Activated CD8-positive, alpha-beta T cell treated with anti-CD3 and anti-CD28 coated beads for 36 hours (primary cell): ENCODE measurements at places on chromosomes 13 and 19. TPM values are rescaled to one million over a fixed set of nuclear protein-coding genes. Genes with fewer than 3 reads are reported as not detected.

GRCh38 chr13:114095486-114095885 lies 36.9 kb downstream of the RASA3 start:
- peak overlapping the region; percentile 86 for H3K27ac ChIP-seq
- H3K36me3 ChIP-seq: peaks cover 38% of the 10 kb centered on the region
- no peak for DNase-seq
- peaks cover 70% of the 10 kb centered on the region for H3K4me1 ChIP-seq

DNA sequence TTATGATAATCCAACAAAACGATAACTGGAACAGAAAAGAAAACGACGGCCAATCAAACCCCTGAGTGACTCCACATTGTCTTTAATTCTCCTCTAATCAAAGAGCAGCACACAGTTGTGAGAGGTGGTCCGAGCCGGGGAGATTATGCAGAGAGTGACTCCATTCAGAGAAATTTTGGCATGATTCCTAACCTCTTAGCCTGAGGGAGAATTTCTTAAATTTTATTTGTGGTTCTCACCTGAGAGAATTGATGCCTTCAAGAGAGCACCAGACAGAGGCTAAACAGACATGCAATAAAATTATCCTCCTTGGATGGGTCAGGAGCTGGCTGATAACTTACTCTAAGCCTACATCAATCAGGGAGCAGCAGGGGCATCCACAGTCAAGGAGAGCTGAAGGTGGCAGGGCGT lies 310.0 kb upstream of the KLF12 start:
- H3K27me3 ChIP-seq: no peaks in the 10 kb centered on the region
- no peak overlapping the region for H3K27ac ChIP-seq
- H3K4me3 ChIP-seq: no peak overlapping the region
- H3K4me1 ChIP-seq: no peaks in the 10 kb centered on the region
- DNase-seq: no peak
- no peaks in the 10 kb centered on the region for H3K36me3 ChIP-seq

Gene ZFR2
- total RNA-seq: not detected

Gene CCL25
- not detected for total RNA-seq

DNA sequence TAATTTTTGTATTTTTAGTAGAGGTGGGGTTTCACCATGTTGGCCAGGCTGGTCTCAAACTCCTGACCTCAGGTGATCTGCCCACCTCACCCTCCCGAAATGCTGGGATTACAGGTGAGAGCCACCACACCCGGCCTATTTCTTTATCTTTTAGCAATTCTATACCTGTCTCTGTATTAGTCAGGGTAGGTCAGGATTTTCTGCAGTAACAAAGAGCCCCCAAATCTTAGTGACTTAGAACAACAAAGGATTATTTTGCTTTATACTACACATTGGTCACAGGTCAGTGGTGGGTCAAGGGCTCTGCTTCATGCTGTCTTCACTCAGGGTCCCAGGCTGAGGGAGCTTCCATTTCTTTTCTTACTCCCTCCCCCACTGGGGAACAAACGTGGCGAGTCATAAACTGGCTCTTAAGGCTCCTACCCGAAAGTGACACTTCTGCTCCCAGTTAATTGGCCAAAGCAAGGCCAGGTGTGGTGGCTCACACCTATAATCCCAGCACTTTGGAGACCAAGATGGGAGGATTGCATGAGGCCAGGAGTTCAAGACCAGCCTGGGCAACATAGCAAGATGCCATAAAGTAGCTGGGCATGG lies 6.8 kb downstream of the ITPKC start:
- no peak overlapping the region for H3K4me3 ChIP-seq
- peaks cover 38% of the 10 kb centered on the region for H3K36me3 ChIP-seq
- peaks cover 36% of the 10 kb centered on the region for H3K4me1 ChIP-seq
- H3K27me3 ChIP-seq: no peaks in the 10 kb centered on the region

- H3K4me3 ChIP-seq: no peak overlapping the region
- DNase-seq: no peak
- H3K27ac ChIP-seq: no peak overlapping the region
Observed at GRCh38 chr19:45772912-45773311, 3.9 kb upstream of the SIX5 start.

Gene AXL
- total RNA-seq: 0.36 TPM

Gene CGB2
- total RNA-seq: not detected

DNA sequence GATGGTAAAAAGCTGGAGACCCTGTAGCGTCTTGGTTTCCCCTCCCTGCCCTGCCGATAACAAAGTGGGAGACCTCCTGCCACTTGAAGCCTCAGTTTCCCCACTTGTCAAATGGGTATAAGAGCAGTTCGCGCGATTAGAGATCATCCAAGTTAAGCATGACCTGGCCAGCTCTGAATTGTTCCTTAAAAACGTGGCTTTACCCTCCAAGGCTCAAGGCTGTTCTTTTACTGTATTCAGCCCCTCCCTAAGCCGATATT lies 421 bp downstream of the TNPO2 start:
- H3K4me1 ChIP-seq: peaks cover 29% of the 10 kb centered on the region
- H3K27me3 ChIP-seq: no peaks in the 10 kb centered on the region
- H3K36me3 ChIP-seq: peaks cover 48% of the 10 kb centered on the region
- peak overlapping the region; percentile 91 for H3K27ac ChIP-seq
- no peak for DNase-seq

Gene CYP4F2
- not detected for total RNA-seq

DNA sequence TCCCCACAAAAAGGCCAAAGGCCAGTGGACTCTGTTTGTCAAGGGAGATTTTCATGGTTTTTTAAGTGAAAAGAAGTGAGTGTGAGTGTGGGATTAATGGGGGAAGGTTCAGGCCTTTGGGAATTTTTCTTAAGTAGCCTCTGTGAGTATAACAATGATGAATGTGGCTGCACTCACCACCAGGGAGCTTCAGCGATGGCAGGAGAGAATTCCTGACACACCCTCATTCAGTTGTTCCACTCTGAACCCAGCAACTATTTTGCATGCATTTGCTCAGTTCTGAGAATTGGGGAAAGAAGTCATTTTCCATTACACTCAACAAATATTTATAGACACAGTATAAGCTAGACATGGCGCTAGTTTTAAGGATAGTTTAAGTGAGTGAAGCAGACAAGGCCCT lies 117.9 kb downstream of the CCNA1 start:
- no peaks in the 10 kb centered on the region for H3K4me1 ChIP-seq
- no peak overlapping the region for H3K27ac ChIP-seq
- H3K36me3 ChIP-seq: no peaks in the 10 kb centered on the region
- no peak for DNase-seq

Gene B3GNT3
- 0.20 TPM for total RNA-seq

Gene ZNF430
- 20.4 TPM for total RNA-seq

GRCh38 chr19:32877323-32877912 lies 7.9 kb upstream of the SLC7A9 start:
- H3K4me3 ChIP-seq: no peak overlapping the region
- H3K27me3 ChIP-seq: no peaks in the 10 kb centered on the region
- H3K4me1 ChIP-seq: no peaks in the 10 kb centered on the region
- DNase-seq: no peak
- no peaks in the 10 kb centered on the region for H3K36me3 ChIP-seq

Gene SLC6A16
- total RNA-seq: 1.1 TPM

Gene TJP3
- 2.4 TPM for total RNA-seq

DNA sequence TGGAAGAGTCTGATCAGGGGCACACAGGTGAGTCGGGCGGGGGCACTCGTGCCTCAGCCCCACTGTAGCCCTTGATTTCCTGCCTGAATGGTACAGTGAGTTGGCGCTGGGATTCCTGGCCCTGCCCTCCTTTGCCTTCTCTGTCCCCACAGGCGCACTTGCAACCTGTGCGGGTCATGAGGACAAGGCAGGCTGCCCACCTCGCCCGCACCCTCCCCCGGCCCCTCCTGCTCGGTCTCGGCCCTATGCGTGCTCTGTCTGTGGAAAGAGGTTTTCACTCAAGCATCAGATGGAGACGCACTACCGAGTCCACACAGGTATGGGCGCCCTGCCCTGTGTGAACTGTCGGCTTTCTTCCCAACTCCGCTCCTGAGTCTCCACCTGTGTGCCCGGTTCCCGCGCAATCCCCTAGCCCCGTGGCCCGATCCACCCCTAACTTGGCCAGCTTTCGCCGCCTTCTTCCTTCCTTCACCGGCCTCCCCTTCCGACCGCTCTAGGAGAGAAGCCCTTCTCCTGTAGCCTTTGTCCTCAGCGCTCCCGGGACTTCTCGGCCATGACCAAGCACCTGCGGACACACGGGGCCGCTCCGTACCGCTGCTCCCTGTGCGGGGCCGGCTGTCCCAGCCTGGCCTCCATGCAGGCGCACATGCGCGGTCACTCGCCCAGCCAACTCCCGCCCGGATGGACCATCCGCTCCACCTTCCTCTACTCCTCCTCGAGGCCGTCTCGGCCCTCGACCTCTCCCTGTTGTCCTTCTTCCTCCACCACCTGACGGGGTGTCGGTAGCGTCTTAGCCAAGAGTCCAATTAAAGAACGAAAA lies 1.6 kb upstream of the KMT2B start:
- peak; percentile 62 for DNase-seq
- H3K36me3 ChIP-seq: peaks cover 69% of the 10 kb centered on the region
- peaks cover 31% of the 10 kb centered on the region for H3K4me1 ChIP-seq
- no peaks in the 10 kb centered on the region for H3K27me3 ChIP-seq
- peak overlapping the region; percentile 83 for H3K4me3 ChIP-seq

Gene C19orf85
- total RNA-seq: not detected

DNA sequence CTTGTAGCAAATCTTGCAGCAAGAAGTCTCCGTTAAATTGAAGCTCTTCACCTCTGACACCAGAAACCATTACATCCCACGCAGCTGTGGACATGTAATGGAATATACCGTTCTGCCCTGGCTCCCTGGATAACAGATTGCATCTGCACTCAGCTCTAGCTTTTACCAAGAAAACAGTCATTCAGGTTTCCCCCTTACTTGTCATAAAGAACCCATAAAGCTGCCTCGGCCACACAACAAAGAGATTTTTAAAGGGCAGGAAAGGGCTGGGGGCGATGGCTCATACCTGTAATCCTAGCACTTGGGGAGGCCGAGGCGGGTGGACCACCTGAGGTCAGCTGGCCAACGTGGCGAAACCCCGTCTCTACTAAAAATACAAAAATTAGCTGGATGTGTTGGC lies 127.6 kb upstream of the RFC3 start:
- H3K27ac ChIP-seq: no peak overlapping the region
- H3K36me3 ChIP-seq: no peaks in the 10 kb centered on the region
- H3K27me3 ChIP-seq: no peaks in the 10 kb centered on the region
- peak; percentile 25 for DNase-seq
- no peak overlapping the region for H3K4me3 ChIP-seq

GRCh38 chr13:101611491-101612475 lies 159.3 kb downstream of the ITGBL1 start:
- no peaks in the 10 kb centered on the region for H3K36me3 ChIP-seq
- no peak for DNase-seq
- H3K4me3 ChIP-seq: no peak overlapping the region
- H3K4me1 ChIP-seq: no peaks in the 10 kb centered on the region
- H3K27me3 ChIP-seq: peaks cover 5% of the 10 kb centered on the region

DNA sequence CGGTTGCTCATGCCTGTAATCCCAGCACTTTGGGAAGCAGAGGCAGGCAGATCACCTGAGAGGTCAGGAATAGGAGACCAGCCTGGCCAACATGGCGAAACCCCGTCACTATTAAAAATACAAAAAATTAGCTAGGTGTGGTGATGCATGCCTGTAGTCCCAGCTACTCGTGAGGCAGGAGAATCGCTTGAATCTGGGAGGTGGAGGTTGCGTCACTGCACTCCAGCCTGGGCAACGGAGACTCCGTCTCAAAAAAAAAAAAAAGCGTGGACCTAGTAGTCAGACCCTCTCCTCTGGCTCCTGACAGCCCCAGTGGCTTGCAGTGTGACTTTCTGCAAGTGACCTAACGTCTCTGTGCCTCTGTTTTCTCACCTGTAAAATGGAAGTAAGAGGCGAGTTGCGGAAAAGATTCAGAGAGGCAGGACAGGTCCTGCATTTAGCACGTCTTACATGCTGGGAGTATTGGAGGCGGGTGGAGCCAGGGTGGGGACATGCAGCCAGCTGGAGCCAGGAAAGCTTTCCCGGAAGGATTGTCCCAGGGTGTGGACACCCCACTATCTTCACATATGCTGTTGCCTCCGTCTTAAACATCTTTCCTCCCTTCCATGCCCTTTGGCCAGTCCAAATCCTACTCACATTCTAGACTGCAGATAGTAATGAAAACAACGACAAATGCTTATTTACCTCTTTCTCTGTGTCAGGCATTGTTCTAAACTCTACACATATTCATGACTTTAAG lies 2.9 kb downstream of the TUBB4A start:
- no peak for DNase-seq
- peaks cover 3% of the 10 kb centered on the region for H3K27me3 ChIP-seq
- H3K27ac ChIP-seq: no peak overlapping the region
- peaks cover 8% of the 10 kb centered on the region for H3K4me1 ChIP-seq
- H3K4me3 ChIP-seq: no peak overlapping the region

DNA sequence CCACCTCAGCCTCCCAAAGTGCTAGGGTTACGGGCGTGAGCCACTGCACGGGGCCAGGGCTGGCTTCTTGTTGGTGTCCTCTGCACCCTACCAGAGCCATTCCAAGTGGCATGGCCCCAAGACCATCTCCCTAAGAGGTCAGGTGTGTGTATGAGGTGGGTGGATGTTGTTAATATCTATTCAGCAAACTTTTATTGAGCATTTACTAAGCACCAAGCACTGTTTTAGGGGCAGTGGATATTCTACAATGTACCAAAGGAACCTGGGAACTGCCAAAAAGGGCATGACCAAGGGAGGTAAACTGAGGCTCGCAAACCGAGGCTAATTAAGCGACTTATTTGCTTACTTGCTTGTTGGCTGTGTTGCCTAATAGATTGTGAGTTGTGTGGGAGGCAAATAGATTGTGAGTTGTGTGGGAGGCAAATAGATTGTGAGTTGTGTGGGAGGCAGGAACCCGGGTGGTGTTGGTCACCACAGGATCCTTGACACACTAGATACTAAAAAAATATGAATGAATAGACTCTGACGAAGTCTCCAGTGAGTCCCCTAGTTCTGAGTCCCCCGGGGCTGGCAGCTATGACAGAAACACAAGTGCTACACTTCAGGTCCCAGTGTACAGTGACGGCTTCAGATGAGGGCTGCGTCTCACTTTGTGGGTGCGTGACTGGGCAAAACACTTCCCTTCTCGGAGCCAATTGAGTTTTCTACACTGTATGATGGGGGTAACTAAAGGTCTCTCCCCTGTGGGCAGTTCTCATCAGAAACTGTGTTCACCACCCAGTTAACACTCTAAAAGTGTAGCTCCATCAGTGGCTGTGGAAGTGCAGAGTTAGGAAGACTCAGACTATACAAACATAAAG lies 5.0 kb upstream of the BICRA start:
- no peak overlapping the region for H3K4me3 ChIP-seq
- no peaks in the 10 kb centered on the region for H3K27me3 ChIP-seq
- H3K27ac ChIP-seq: no peak overlapping the region

DNA sequence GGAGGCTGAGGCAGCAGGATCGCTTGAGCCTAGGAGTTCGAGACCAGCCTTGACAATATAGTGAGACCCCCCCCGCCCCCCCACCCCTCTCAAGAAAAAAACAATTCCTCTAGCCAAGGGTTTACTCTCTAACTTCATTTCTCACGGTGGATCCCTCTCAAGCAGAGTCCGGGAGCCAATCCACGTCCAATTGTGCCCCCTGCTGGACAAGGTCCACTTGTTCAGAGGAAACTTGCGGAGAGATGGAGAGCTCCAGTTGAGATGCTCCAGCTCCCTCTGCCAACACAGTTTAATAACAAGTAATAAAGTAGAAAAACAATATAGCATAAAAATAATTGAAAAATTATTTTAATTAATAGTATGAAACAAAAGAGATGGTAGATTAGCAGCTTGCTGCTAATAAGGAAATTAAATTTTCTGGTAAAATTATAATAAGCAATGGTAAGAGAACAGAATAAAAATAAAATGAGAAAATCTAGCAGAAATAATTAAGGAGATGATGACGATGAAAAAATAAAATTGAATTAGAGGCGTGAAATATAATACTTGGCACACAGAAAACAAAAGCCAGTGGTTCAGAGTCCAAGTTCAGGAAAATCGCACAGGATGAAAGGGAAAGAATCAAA lies 14.5 kb upstream of the SIGLEC14 start:
- peaks cover 5% of the 10 kb centered on the region for H3K4me1 ChIP-seq
- peaks cover 32% of the 10 kb centered on the region for H3K27me3 ChIP-seq
- no peaks in the 10 kb centered on the region for H3K36me3 ChIP-seq

Gene RFPL4A
- total RNA-seq: not detected
